CD4-positive, alpha-beta T cell treated with Interleukin-4 for 4 hours (primary cell): ENCODE measurements at places on chromosomes 7 and 10.

- DNase-seq, result no peak
These were observed 14.0 kb downstream of the TLX1 start for GRCh38 chr10:101145145-101145544.

GRCh38 chr10:80108576-80109239, 23.8 kb upstream of the PLAC9 start:
- DNase-seq, result no peak

- DNase-seq, result no peak
These were observed 12.0 kb upstream of the SP8 start for GRCh38 chr7:20798694-20799121.

GRCh38 chr10:91824076-91824475, 25.9 kb downstream of the TNKS2 start:
- no peak for DNase-seq

GRCh38 chr7:29795696-29796580, 10.4 kb upstream of the WIPF3 start:
- no peak for DNase-seq

DNA sequence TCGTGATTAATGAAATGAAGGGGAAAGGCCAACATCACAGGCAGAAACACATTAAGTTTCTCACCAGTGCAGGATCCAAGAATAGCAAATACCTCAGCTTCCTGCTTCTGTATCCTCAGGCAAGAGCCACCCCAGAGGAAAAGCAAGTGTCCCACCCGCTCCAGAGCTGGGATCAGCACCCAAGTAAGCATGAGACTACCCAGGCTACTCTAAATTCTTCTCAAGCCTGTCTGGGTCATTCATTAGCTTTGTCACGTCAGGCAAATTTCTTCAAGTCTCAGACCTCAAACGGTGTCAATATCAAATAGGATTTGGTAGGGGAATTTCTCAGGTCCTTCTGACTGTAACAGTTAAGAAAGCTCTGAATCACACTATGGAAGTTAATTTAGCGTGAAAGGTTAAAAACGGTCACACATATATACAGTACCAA, 59.0 kb downstream of the GNA12 start:
- no peak for DNase-seq

DNA sequence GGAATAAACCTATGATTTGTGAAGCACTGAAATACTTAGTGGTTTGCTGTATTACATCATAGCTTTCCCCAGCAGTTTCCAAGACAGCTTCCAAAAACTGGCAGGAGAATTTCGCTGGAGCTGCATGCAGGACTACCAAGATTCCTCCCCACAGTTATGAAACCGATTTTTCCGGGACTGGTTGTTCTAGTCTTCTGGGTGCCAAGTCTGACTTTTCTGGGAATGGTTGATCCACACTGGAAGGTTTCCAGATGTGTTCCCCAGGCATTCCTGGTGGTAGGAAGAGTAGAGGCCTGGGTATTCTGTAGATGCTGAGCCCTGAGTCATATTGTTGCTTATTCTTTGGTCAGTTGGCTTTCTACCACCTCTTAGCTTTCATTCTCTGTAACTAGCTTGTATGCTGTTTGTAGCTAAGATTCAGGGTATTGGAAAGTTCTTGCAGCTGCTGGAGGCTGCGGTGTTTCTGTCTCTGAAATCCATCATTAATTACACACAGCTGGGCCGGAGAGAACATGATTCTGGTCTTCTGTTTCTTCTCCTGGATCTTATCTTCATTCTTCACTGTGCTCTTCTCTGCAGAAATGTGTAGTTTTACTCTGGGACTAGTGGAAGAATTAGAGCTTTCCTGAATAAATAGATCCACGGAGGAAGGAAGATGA, 6.3 kb downstream of the ABCC2 start:
- DNase-seq, result no peak

GRCh38 chr10:6868036-6868725, 288.1 kb upstream of the PRKCQ start:
- no peak for DNase-seq

GRCh38 chr10:133260895-133261725, 15.6 kb downstream of the ADAM8 start:
- DNase-seq, result peak; percentile 75

- no peak for DNase-seq
These were observed 152.9 kb downstream of the DYNC1I1 start for GRCh38 chr7:95925236-95925635.
